ENCODE measurements at places on chromosomes 5 and 9.

DNA sequence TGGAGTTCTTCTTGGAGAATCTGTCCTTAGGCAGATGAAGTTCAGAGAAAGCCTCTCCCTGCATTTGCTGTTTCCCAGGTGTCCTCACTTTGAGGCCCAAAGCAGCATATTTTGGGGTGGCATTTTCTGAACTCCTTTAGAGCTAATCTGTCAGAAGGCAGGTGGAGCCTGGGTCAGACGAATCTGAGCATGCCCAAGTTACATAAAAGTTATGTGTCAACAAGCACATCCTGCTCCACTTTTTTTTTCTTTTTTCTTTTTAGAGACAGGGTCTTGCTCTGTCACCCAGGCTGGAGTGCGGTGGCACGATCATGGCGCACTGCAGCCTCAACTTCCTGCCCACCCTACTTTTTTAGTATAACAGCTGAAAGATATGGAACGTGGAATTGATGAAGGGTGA lies 41.3 kb upstream of the HSPA9 start:
- DNase-seq: no peak

DNA sequence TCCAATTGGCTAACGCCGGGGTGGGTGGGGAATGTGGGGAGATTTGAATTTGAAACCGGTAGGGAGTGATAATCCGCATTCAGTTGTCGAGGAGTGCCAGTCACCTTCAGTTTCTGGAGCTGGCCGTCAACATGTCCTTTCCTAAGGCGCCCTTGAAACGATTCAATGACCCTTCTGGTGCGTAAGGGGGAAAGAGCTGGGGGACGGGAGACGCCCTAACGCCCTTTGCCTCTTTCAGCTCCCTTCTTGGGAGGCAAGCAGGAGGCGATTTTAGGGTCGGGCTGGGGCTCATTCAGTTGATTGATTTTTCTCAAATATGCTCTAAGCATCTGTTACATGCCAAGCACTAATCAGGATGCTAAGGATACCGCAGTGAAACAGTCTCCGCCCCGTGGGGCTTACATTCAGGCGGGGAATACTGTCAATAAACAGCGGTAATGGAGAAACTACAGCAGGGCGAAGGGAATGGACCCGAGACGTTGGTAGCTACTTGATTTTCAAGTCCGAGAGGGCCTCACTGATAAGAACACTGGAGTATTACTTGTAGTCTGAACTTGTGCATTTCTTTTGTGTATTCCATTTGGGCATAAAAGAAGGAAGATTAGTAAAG lies at the start of gene HMMR:
TSS of gene HMMR (plus strand) at position 71 of the 610 bp plus-strand sequence. CDS start at position 132, 61 bp downstream.
- DNase-seq: no peak

- no peak for DNase-seq
These were observed 23.6 kb upstream of the RAB14 start for GRCh38 chr9:121225240-121225639.

- DNase-seq: no peak
These were observed 6.2 kb upstream of the COL27A1 start for GRCh38 chr9:114149181-114149580.

- DNase-seq: no peak
These were observed 432.4 kb upstream of the RORB start for GRCh38 chr9:74064702-74065101.

- no peak for DNase-seq
These were observed 4.1 kb downstream of the HBEGF start for GRCh38 chr5:140342287-140342686.

- no peak for DNase-seq
These were observed 13.9 kb downstream of the HMGXB3 start for GRCh38 chr5:150014456-150014855.

GRCh38 chr5:138372653-138373052 lies 20.2 kb downstream of the KDM3B start:
- no peak for DNase-seq

DNA sequence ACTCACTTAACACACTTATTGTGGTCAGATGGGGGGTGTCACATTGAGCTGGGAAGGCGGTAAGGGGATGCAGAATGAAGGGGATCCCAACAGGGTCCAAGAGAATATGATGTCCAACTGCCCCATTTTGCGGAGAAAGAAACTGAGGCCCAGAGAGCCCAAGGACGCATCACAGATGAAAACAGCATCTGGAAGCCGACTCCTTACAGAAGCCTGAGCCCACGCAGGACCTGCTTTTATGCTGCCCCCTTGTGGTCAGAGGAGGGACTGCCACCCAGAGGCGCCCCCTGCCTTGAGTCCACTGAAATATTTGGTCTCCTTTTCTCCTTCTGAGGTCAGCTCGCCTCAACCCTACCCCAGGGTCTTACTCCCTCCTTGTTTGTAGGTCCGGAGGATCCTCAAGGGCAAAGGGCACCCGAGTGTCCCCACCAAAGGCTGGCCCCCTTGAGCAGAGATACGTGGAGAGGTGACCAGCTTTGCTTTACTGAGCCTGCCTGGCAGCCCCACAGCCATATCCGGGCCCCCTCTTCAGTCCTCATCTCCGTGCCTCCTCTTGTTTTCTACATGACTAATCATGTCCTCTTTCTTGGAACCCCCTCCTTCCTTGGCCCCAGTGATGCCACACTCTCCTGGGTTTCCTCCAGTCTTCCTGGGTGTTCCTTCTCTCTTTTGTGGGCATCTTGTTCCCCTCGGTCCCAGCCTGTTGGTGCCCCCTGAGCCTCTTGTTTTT lies 30.0 kb upstream of the TTLL11 start:
- DNase-seq: peak; percentile 86

GRCh38 chr5:93601802-93602155 lies 18.8 kb downstream of the NR2F1 start:
- no peak for DNase-seq

- no peak for DNase-seq
These were observed 462.1 kb upstream of the GRAMD2B start for GRCh38 chr5:125961150-125961549.

DNA sequence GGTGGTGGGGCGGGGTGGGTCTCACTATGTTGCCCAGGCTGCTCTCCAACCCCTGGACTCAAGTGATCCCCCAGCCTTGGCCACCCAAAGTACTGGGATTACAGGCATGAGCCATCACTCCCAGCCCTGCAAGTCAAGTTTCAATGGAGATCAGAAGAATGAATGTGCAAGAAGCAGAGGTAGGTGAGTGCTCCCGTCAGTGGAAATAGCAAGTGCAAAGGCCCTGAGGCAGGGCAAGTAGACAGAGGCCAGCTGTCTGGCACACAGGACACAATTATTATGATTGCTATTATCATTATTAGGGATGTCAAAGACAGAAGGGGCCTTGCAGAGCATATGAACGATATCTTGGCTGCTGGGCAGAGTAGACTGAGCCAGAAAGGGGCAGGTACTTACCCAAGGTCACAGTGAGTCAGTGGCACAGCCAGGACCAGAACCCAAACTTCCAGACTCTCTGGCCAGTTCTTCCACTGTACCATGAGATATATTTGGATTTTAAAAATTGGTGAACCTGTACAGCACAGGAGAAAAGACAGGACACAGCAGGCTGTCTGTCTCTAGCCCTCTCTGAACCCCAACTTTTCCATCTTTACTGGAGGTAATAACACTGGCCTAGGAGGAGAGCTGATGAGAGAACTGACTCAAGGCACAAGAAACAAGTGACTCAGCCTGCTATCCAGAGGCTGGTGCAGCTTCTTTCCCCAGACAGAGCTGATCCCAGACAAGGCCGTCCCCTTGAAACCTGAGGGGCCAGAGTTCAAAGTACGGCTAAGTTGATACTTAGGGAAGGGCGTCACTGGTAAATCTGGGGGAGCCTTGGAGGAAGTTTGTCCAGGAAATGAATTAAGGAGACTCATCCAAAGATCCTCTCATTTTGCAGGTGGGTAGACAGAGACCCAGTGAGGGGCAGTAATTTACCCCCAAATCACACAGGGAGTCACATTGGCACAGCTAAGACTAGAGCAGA lies 1.4 kb downstream of the HDHD3 start:
- no peak for DNase-seq

GRCh38 chr9:68750255-68750654 lies 45.2 kb downstream of the PIP5K1B start:
- DNase-seq: no peak

GRCh38 chr9:79371948-79372555 lies 199.7 kb upstream of the TLE4 start:
- DNase-seq: no peak

- DNase-seq: no peak
These were observed 161.4 kb downstream of the PIK3R1 start for GRCh38 chr5:68376935-68377334.

GRCh38 chr9:4725706-4726442 lies 15.1 kb downstream of the AK3 start:
- DNase-seq: no peak

DNA sequence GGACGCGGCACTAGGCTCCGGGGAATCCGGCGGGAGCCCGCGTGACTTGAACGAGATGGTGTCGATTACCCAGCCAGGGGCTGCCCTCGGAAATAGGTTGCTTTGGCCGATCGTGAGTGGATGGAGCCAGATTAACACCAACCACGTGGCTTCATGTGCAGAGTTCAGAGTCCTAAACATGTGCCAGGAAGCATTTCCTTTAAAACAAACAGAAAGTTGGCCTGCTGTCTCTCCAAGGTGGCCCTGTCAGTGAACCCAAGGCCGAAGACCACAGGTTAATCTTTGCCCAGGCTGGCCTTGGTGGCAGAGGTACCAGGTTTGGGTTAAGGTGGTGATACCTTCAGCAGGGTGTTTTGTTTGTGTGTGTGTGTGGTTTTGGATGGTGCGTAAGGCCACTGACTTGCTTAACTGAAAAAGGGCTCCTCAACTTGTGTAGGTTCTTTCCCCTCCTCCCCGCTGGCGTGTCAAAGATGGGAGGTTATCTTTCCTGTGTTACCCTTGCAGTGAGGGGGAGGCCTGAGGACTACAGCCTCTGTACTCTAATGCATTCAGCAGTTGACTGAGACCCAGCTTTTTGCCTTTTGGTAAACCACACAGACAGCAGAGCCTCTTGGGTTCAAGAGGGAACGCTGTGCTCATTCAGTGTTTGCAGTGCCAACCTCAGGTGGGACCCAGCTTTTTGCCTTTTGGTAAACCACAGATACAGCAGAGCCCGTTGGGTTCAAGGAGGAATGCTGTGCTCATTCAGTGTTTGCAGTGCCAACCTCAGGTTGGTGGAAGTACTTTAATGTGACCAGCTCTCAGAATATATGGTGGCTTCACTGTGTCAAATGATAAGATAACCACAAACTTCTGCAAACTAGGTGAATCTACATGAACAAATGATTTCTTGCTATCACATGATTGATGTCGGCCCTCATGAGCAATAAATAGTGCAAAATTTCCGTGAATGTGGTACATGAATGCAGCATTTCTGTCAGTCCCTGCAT lies 1.4 kb downstream of the IQGAP2 start:
- no peak for DNase-seq
